ENCODE measurements at places on chromosomes 2 and 18. TPM values are rescaled to one million over a fixed set of nuclear protein-coding genes. Genes with fewer than 3 reads are reported as not detected.

DNA sequence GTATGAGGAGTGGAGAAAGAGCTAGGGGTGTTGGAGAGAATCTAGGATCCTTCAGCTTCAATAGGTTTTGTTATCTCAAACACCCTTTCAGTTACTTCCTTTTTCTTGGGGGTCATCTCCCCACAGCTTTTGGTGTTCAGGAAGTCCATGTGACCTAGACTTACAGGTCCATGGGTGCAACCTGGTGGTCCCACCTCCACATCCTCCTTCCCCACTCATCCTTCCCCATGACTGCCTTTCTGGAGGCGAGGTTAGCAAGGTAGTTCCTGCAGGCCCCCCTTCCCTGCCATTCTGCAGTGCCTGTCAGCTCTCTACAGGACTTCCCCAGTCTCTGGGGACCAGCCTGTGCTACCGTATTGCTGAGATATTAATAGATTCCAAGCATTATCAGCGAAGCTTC is 107.6 kb downstream of the TMEM17 start:
- no peak overlapping the region for H3K27ac ChIP-seq
- DNase-seq: no peak
- H3K4me1 ChIP-seq: no peaks in the 10 kb centered on the region
- H3K27me3 ChIP-seq: no peaks in the 10 kb centered on the region

GRCh38 chr2:627926-628560 is 49.2 kb downstream of the TMEM18 start:
- no peaks in the 10 kb centered on the region for H3K27me3 ChIP-seq
- no peak overlapping the region for H3K4me3 ChIP-seq
- no peaks in the 10 kb centered on the region for H3K4me1 ChIP-seq
- H3K36me3 ChIP-seq: no peaks in the 10 kb centered on the region

GRCh38 chr2:29165362-29166241 is 50.4 kb downstream of the CLIP4 start:
- H3K36me3 ChIP-seq: no peaks in the 10 kb centered on the region
- H3K4me1 ChIP-seq: no peaks in the 10 kb centered on the region
- no peak overlapping the region for H3K4me3 ChIP-seq
- H3K27me3 ChIP-seq: no peaks in the 10 kb centered on the region
- H3K27ac ChIP-seq: no peak overlapping the region

DNA sequence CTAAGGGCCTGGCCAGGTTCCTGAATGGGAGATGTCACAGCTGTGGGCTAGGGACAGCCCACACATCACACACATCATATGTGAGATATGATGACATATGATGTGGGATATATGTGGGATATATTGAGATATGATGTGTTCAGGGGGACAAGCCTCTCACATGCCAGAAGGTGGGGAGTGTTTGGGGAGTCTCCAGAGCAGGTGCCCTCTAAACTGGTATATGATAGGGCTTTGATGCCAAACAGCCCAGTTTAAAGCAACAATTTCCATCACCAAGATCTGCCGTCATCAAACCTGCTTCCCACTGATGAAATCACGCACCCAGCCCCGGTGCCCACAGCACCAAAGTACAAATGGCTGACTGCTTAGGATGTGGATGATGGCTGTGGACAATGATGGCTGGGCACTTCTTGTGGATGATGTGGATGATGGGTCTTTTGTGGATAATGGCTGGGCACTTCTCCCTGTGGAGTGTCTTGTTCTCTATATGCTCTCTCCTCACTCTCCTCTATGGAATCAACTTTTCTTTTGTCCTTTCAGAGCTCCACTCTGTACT is 50.9 kb downstream of the FBLN7 start:
- no peaks in the 10 kb centered on the region for H3K4me1 ChIP-seq
- H3K4me3 ChIP-seq: no peak overlapping the region
- DNase-seq: no peak
- H3K27me3 ChIP-seq: no peaks in the 10 kb centered on the region
- H3K36me3 ChIP-seq: no peaks in the 10 kb centered on the region

DNA sequence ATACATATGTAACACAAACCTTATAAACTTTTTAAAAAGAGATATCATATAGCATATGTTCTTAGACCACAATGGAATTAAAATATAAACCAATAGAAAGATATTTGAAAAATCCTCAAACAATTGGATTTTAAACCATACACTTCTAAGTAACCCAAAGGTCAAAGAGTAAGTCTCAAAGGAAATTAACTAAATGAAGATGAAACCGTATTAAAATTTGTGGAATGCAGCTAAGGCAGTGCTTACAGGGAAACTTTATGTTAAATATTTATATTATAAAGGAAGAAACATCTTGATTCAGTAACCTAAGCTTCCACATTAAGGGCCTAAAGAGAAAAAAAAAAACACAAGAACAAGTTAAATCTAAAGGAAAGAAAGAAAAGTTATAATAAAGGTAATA is 966.1 kb downstream of the SLC4A3 start:
- no peaks in the 10 kb centered on the region for H3K36me3 ChIP-seq
- H3K27ac ChIP-seq: no peak overlapping the region
- no peaks in the 10 kb centered on the region for H3K27me3 ChIP-seq
- no peak for DNase-seq

DNA sequence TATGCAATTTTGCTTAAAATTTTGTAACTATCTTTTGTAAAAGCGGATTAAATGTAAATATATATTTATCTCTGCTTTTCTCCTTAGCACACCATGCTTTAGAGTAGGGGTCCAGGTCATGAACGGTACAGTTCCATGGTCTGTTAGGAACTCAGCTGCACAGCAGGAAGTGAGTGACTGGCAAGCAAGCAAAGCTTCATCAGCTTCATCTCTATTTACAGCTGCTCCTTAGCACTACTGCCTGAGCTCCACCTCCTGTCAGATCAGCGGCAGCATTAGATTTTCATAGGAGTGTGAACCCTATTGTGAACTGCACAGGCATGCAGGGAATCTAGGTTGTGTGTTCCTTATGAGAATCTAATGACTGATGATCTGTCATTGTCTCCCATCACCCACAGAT is 959.0 kb upstream of the SLC39A10 start:
- no peak overlapping the region for H3K4me3 ChIP-seq
- no peaks in the 10 kb centered on the region for H3K27me3 ChIP-seq
- no peak overlapping the region for H3K27ac ChIP-seq
- no peaks in the 10 kb centered on the region for H3K36me3 ChIP-seq
- no peak for DNase-seq

DNA sequence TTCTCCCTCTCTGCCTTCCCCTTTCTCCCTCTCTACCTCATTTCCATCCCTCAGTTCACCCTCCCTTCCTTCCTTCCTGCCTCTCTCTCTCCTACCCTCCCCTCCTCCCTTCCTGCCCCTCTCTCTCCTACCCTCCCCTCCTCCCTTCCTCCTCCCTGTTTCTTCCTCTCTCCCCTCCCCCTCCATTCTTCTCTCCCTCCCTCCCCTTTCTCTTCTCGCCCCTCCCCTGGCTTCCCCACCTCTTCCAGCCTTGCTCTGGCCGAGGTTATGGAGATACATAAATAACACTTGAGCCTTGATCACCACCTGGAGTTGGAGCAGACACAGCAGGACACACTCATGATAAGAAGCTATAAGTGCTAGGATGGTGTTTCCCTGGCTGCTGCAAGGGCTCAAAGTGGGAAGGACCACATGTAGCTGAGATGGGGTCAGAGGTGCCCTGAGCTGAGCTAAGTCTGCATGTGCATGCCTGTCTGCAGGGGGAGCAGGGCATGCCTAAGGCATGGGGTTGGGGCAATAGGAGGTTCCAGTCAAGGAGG is 326.1 kb upstream of the HS6ST1 start:
- no peaks in the 10 kb centered on the region for H3K36me3 ChIP-seq
- H3K27ac ChIP-seq: no peak overlapping the region
- H3K4me1 ChIP-seq: no peaks in the 10 kb centered on the region
- no peak overlapping the region for H3K4me3 ChIP-seq
- no peak for DNase-seq
- no peaks in the 10 kb centered on the region for H3K27me3 ChIP-seq

DNA sequence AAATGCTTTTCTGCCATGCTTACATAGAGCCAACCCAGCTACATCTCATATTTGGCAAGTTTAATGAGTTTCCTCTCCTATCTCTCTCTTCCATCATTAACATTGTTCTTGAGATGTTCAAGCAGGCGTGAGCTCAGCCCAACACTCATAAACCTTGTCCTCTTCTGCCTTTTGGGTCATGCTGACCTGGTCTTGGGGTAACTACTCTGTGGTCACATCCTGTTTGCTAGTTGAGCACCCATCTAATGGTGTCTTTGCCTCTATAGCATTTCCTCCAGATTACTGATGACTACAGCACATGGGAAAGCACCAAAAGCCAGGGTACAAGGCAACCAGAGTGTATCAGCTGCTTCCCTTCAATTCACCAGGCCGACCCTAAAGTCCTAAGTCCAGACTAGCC is 366.9 kb upstream of the HNRNPA3 start:
- no peak overlapping the region for H3K27ac ChIP-seq
- H3K4me1 ChIP-seq: no peaks in the 10 kb centered on the region
- DNase-seq: no peak
- no peaks in the 10 kb centered on the region for H3K27me3 ChIP-seq
- H3K4me3 ChIP-seq: no peak overlapping the region
- H3K36me3 ChIP-seq: no peaks in the 10 kb centered on the region

- H3K27ac ChIP-seq: no peak overlapping the region
- H3K36me3 ChIP-seq: no peaks in the 10 kb centered on the region
- no peaks in the 10 kb centered on the region for H3K27me3 ChIP-seq
- H3K4me1 ChIP-seq: peaks cover 10% of the 10 kb centered on the region
Measured at GRCh38 chr2:229170171-229170570, 100.9 kb downstream of the PID1 start.

DNA sequence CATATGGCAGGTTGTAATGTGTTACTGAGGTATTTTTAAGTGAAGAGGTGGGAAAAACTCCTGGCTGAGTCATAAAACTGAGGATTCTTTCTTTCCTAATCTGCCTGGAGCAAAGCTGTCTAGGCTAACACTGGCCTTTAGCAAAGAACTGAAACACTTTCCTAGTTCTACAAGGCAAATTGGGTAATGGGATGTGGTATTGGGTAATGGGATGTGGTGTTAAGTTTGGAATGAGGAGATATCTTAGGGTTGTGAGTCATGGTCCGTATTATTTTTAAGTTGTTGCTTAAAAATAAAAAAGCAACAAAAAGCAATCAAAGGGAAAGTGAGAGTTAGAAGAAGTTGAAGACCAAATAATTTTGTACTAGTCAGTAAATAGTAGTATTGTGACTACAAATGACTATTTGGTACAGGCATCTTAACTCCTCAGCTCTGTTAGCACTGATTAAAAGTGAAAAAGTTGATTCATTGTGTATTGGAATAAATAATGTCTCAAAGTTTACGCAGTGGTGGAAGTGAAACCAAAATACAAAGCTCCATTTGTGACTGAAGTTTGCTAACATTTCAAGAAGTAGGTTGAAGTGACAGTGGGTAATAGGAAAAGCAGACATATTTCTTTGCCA is 216.8 kb downstream of the CAMKMT start:
- no peak overlapping the region for H3K27ac ChIP-seq
- no peak for DNase-seq
- H3K36me3 ChIP-seq: no peaks in the 10 kb centered on the region
- H3K27me3 ChIP-seq: no peaks in the 10 kb centered on the region
- H3K4me1 ChIP-seq: peaks cover 5% of the 10 kb centered on the region

DNA sequence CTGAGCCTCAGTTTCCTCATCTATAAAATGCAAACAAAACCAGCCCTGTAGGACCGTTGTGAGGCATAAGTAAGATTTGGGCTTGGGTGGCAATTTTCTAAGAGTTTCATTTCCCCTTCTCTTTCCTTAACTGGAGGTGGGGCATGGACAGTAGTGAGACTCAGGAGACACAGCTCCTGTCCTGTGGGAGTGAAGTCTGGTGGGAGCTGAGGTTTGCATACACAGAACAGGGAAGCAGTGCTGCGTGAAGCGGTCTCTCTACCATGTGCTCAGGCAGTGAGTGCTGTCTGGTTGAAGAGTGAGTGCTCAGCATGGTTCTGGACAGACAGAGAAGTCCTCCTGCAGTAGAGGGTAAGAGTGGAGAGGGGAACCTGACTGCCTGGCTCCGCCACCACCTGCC is 62.3 kb upstream of the MCFD2 start:
- H3K4me3 ChIP-seq: no peak overlapping the region
- H3K36me3 ChIP-seq: no peaks in the 10 kb centered on the region
- no peaks in the 10 kb centered on the region for H3K27me3 ChIP-seq
- no peak overlapping the region for H3K27ac ChIP-seq

ALPG gene
- not detected for total RNA-seq

DNAJC27 gene
- 11.4 TPM for total RNA-seq

ACMSD gene
- total RNA-seq: not detected

IL36RN gene
- not detected for total RNA-seq

RAB31 gene
- 8.0 TPM for total RNA-seq

KCNJ13 gene
- not detected for total RNA-seq

Data from body of pancreas (tissue), 4 donors.